ENCODE measurements at places on chromosomes 6 and 20.

DNA sequence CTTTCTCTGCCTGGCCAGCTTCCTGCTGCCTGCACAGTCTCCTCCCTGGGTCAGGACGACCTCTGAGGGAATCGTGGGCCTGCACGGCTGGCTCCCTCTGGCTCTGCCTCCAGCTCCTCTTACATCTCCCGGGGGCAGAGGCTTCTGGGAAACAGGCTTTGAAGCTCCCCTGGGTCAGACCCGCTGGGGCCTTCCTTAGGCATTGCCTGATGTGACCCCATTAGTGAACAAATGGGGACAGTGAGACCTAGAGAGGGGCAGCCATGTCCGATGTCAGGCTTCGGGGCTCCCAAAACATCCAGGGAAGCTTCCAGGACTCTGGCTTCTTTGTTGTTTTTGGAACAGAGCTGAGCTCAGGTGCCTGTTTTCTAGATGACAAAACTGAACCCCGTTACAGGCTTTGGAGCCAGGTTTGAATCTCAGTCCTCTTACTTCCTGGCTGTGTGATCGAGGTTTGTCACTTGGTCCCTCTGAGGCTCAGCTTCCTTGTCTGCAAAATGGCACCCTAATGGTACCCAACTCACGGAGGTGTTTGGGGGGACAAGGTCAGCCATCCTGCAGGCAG, 94.3 kb downstream of the CEBPB start:
- DNase-seq: no peak

DNA sequence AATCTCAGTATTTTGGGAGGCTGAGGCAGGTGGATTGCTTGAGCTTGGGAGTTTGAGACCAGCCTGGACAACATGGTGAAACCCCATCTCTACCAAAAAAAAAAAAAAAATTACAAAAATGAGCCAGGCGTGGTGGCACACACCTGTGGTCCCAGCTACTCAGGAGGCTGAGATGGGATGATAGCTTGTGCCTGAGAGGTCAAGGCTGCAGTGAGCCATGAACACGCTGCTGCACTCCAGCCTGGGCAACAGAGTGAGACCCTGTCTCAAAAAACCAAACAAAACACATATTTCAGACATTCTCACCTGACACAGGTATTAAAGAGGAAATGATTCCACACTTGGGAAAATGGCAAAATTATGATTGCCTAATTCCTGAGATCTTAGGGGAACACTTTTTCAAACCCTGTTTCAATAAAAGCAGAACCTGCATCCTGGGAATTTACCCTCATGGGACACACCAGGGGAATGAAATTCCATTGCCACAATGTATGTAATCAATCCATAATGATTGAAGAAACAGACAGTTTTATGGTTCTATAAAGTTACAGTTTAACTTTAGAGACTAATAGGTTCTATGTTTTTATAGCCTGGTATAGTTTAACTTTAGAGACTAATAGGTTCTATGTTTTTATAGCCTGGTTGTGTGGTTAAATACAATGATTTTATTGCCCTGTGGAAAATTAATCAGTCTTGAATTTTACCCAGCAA, 29.6 kb upstream of the DNAAF9 start:
- DNase-seq: no peak

- no peak for DNase-seq
Measured at GRCh38 chr20:42005211-42005610, 387.0 kb upstream of the CHD6 start.

- DNase-seq: no peak
Measured at GRCh38 chr20:15491575-15491974, 1081.7 kb downstream of the KIF16B start.

- DNase-seq: no peak
Measured at GRCh38 chr20:57662456-57663240, 42.4 kb upstream of the ZBP1 start.

- no peak for DNase-seq
Measured at GRCh38 chr6:12392490-12392889, 102.3 kb downstream of the EDN1 start.

DNA sequence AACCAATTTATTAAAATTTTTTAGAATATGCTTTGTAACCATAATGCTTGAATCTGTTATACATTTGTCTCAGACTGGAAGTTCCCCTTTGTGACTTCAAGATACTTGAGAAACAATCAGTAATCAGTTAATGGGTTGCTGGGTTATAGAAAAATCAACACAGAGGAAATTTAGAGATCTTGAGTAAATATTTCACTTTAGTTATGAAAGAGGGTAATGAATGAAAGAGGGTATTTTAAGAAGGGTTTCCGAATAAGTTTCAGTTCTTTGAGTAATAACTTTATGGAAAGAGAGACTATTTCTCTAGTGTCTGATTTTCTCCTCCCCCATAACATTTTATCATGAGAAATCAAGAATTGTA, 21.4 kb downstream of the ZFAND3 start:
- DNase-seq: no peak

- no peak for DNase-seq
Measured at GRCh38 chr6:16313732-16314131, 75.3 kb downstream of the GMPR start.

GRCh38 chr6:38603966-38604365, 35.8 kb downstream of the BTBD9 start:
- DNase-seq: no peak

GRCh38 chr20:13102694-13103093, 93.9 kb downstream of the SPTLC3 start:
- DNase-seq: no peak

GRCh38 chr6:5507131-5507681, 245.9 kb downstream of the FARS2 start:
- DNase-seq: no peak

- no peak for DNase-seq
Measured at GRCh38 chr20:8994045-8994444, 74.8 kb upstream of the PLCB4 start.

- DNase-seq: no peak
Measured at GRCh38 chr6:47630587-47630986, 67.8 kb upstream of the ADGRF4 start.

DNA sequence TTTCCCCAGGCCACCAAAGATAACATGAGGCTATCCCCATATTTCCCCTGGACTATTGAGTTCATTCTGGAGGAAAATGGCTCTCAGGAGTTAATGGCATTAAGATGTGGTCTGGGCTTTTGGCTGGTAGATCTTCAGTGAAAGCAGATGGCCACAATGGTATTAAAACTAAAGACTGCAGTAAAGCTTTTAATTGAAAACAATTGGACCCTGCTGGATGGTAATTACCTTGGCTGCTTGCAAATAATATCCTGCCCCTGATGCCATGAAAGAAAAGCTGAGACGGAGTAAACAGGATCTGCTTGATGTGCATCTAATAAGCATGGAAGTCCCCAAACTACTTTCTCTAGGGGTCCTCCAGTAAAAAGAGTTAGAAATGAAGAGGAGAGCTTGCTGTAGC, 255.8 kb downstream of the QKI start:
- no peak for DNase-seq

GRCh38 chr20:53763707-53764414, 170.2 kb upstream of the ZNF217 start:
- DNase-seq: no peak

- DNase-seq: no peak
Measured at GRCh38 chr6:112148103-112148502, 60.7 kb downstream of the FAM229B start.

DNA sequence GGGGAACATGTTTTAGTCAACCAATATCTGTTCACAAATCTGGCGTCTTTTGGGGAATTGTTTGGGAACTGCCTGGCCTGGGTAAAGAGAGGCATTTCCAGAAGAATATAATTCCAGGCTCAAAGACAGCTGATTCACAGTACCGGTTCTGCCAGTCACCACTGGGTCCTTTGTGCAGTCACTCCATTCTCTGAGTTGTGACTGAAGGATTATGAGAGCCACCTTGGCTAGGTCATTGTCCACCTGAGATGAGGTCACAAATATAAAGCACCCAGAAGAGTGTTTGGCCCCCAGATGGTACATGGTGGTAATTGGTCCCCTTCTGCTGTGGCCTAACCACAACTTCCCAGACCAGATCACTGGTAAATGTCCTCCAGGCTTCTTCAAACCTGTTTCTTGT, 121.0 kb upstream of the SPACA1 start:
- no peak for DNase-seq

DNA sequence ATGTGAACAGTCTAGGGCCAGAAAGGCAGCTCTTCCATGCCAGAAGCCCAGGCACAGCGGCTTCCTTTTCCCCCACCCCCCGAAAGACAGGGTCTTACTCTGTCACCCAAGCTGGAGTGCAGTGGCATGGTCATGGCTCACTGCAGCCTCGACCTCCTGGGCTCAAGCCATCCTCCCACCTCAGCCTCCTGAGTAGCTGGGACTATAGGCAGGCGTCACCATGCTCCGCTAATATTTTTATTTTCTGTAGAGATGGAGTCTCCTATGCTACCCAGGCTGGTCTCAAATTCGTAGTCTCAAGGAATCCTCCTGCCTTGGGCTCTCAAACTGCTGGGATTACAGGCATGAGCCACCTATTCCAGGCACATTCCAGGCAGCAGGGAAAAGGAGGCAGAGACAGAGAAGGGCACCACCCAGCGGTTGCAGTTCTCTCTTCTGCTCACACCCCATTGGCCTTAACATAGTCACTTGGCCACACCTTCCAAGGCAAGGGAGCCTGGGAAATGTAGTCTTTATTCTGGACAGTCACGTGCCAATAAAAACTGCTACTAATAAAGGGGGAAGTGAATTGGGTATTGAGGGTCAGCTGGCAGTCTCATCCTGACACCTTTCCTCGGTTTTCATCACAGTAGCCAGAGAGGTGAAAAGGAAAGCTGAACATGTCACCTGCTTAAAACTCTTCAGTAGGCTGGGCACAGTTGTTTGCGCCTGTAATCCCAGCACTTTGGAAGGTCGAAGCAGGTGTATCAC, 205.9 kb downstream of the ZMYND8 start:
- DNase-seq: no peak

- no peak for DNase-seq
Measured at GRCh38 chr6:111015389-111016124, 33.7 kb downstream of the RPF2 start.

DNA sequence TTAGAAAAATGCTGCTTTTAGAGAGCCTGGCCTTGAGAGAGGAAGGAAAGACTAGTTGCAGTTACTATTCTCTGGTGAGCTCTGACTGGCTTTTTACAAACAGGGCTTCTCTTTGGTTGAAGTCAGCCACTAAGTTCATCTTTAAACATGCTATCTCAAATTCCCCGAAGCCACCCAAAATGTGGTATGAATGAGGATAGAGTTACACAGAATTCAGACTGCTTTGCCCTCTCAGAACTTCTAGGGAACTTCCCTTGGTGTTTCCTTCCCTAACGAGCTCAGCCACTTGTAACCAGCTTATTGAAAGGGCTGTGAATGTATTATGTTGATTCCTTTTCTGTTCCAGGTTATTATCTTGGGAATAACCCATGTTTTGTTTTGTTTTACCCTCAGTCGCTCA, 73.5 kb downstream of the EFHC1 start:
- DNase-seq: no peak

DNA sequence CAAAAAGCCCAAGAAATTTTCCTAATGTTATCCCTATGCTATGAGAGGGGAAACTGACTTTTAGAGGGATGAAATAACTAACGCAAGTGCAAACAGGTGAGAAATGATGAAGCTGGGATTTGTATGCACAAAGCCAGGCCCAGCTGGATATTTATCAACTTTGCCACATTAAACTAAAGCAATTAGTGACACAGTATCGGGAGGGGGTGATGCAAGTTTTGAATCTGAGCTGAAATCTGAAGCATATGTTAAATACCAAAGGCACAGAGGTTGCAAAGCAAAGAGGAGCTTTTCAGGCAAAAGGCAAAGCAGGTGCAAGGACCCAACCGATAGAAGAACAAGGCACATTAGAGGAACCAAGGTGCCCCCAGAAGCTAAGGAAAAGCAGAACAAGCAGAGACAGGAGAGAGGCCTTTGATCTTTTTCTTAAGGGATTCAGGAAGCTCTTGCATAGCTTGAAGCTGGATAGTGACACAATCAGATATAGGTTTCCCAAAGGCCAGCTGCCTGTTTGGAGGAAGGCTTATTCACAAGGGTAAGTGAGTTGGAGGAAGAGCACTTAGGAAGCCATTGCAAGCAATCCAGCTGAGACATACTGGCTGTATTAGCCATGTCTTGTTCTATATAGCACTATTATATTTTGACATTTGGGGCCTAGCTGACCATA, 207.5 kb downstream of the HIVEP2 start:
- no peak for DNase-seq

GRCh38 chr6:36128073-36128472, 2.2 kb upstream of the MAPK13 start:
- no peak for DNase-seq

- DNase-seq: peak; percentile 66
Measured at GRCh38 chr6:56091159-56091869, 156.1 kb downstream of the COL21A1 start.

GRCh38 chr20:50286174-50286511, 95.5 kb downstream of the CEBPB start:
- DNase-seq: no peak

- DNase-seq: no peak
Measured at GRCh38 chr6:21961226-21961625, 335.6 kb downstream of the PRL start.

DNA sequence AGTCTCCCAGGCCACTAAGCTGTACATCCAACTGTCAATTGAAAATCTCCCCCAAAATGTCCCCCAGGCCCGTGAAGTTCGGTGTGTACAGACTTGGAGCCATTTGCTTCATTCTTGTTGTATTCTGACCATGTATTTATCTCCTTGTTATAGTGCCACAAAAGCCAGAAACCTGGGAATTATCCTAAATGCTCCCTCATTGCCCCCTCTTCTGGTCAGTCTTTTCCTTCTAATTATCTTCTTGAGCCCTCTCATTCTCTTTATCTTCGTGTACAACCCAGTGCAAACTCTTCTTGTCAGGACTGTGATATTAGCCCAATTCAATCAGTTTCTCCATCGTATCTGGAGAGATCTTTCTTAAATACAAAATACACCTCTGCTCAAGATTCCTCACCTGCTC, 64.7 kb downstream of the RFX6 start:
- no peak for DNase-seq

- no peak for DNase-seq
Measured at GRCh38 chr20:15613530-15613929, 959.7 kb downstream of the KIF16B start.

- DNase-seq: no peak
Measured at GRCh38 chr20:62551407-62552323, 75.9 kb upstream of the GATA5 start.

- no peak for DNase-seq
Measured at GRCh38 chr6:55674672-55675071, 95.7 kb upstream of the HMGCLL1 start.

DNA sequence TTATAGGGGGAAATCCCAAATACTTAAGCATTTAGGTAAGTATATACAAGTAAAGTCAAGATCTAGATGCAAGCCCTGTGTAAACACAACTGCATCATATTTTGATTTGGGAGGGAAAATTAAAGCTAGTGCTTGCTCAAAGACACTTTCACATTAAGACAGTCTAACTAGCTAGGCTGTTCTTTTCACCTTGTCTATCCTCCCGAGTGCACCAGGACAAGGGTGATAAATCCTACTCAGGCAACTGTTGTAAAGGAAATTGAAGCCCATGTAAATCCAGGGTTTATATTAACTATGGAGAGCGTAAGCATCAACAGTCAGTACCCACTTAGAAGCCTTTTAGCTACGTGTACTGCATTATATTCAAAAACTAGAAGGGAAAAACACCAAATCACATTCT, 19.3 kb upstream of the BACH2 start:
- no peak for DNase-seq

All from BJ (cell line).